ENCODE measurements at places on chromosomes 1 and 21.

- no peak for ATAC-seq
Observed at GRCh38 chr1:183129921-183130690, 56.0 kb upstream of the LAMC2 start.

DNA sequence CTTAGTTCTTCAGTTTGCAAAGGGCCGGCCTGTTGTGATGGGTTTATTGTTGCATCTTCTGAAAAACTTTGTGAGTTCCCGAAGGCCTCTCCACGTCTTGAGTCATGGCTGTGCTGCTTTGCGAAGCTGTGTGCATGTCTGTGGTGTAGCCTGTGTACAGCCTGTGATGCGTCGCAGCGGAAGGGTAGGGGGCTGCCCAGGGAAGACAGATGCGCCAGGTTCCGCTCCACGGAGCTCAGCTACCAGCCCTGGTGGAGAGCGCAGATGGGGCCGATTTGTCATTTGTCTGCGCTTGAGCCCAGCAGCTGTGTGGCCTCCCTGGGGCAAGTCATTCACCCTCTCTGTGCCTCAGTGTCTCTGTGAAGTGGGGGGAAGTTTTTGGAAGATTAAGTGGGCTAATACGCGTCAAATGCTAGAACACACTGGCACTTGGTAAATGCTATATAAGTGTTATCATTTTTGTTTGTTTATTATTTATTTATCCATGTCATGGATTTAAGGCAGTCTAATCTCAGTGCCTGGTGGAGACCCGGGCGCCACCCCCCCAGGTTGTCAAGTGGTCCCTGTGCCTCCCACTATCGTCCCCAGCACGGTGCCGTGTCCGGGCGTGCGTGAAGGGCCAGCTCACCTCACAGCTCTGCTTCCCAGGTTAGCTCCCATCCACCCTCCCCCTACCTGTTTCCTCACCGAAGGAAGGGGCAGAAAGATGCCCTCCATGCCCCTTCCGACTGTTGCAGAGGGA, 8.4 kb downstream of the PDE9A start:
- ATAC-seq: no peak

DNA sequence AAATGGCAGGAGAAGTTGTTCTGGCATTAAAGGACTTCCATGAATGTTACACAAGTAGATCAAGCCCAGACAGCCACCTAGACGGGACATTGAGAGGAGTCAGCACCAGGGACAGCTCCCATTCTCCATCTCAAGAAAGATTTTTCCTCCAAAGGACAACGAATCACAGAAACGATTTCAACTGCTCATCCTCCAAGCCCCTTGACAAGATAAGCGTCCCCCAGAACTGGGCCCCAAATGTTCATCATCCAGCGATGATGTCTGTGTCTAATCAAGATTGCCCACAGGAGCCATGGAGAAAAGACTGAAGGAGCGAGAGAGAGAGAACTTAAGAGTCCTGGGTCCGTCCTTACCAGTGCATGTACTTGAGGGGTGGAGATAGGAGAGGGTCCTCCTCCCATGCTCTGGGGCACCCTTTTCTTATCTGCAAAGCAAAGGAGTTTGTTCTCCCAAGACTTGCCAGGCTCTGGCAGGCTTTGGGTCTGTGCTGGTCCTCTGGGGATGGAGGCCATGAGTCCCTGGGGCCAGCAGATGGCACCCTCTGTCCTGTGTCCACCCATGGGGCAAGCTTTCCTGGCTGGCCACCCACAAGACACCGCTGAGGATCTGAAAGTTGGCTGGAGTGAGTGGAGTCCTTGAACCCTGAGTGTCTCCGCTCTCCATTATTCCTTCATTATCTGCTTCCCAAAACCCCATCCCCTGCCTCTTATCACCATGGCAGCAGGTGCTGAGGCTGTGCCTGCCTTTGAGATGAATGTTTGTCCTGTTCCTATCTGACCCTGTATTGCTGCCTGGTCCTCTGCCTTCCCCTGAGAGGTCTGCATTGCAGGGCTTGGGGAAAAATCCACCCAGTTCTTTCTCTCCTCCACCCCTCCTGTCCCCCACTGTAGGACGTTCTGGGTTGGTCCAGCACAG, 164.6 kb downstream of the ACTL8 start:
- ATAC-seq: no peak

DNA sequence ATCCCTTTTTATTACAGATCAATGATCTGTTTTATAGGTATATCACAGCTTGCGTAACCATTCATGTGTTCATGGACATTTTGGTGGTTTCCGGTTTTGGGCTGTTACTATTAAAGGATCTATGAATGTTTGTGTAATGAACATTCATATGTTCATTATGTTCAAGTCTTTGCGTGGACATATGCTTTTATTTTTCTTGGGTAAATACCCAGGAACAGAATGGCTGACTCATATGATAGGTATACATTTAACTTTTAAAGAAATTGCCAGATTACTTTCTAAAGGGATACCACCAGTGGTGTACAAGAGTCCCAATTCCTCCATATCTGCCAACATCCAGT, 73.7 kb downstream of the SPATA46 start:
- ATAC-seq: no peak

- ATAC-seq: no peak
Observed at GRCh38 chr1:233994112-233994511, 89.6 kb downstream of the SLC35F3 start.

DNA sequence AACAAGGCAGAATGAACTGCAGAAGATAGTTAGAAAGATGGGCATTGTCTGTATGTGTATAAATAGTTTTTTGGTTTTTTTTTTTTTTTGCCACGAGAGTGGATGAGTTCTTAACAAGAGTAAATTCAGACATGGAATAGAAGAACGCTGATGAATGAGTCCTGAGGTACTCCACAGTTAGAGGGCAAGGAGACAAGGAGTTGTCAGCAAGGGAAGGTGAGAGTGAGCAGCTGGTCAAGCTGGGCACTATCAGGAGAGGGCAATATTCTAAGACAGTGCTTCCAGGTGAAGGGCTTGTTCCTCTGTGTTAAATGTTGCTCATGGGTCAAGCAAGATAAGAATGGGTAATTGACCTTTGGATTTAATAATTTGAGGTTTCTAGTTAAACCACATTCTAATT, 138.6 kb upstream of the FAM78B start:
- ATAC-seq: no peak

DNA sequence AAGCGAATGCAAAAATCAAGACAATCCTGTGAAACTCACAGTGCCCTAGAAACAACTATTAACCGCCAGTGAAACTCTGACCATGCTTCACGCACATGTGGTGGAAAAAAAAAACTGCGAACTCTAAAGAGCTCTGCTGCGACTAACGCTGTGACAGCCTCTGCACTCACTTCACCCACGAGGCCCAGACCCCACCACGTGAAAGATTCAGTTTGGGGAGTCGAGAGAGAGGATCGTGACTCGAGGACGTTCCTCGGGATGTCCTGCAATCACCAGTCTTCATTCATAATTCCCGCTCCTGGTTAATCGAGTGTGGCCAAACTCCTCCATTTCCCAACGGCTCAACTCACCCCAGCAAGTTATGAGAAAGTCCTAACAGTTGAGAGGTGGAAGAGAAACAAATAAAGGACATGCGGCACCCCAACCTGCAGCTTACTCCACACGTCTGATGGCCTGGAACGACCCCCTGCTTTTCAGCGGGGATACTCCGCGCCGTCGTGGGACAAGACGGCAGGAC, 1.1 kb downstream of the SERBP1 start:
- ATAC-seq: no peak

DNA sequence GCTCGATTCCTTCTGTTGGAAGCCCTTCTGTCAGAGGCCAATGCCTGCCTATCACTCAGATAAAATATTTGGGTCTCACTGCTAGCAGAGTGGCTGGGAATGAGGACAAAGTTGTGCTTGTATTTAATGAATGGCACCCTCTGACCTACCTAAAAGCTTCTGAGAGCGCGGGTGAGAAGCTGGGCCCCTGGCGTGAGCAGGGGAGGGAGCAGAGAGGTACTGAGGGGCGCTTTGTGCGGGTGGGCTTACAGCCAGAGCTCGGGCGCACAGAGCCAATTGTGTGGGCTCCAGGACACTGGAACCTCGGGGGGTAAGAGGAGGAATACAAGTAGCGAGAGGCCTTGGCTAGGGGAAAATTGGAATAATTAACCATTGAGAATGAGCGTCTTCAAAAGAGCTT, 32.3 kb downstream of the PCAT6 start:
- ATAC-seq: no peak

DNA sequence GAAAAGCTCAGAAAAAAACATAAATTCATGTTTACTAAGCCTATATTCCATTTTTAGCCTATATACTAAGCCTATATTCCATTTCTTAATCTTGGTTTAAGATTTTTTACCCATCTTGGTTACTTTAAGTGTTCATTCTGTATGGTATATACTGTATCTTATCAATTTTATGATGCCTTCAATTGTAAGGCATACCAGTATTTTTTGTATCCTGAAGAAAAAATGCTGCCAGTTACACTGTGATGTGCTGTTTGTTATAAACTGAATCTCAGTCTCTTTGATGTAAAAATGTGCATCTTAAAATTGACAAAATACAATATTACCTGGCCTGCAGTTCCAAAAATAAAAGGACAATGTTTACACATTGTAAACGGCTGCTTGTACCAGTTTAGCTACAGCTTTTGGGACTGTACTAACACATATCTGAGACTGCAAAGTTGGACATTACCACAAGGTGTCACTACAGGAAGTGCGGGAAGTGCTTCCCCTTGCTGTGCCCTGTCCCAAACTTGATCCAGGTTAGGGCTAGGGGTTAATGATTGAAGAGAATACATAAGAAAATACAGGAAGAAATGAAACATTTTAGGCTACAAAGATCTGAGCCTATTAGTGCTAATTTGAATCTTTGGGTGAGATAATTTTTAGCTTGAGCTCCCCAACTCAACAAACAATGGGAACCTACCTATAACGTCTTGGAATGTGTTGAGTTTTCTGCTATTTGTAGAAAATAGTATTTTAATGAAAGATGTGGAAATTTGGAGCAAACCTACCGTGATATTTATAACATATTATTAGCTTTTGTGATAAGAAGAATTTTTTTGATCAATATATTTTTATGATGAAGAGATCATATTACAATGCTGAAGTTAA, 108.9 kb downstream of the LBR start:
- ATAC-seq: peak; percentile 64

DNA sequence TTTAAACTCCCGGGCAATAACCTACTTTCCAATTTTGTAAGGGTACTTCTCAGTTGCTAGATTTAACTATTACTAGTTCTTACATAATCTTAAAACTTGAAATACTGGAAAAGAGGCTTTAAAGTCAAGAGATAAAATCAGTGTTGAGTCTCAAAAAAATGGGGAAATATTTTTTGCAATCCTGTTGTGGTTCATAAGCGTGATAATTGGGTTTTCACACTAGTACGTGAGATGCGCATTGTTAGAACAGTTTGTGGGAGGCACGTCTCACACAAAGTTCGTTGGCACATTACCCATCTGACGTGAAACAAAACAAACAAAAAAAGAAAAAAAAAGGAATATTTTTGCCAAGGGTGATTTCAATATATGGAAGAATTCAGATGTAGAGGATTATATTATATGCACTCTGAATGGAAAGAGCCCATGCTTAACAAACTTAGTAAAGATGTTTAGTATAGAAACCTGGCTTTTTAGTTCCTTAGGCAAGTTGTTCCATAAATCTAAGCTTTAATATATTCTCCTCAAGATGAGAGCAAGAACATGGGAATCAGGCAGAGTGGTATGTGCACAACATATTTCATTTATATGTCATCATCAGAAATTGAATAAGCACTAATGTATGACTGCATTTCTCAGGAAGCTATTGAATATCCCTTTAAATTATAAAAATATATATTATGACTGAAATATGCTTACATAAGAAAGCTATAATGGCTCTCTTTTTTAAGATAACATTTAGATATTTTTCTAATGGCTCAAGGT, 73.9 kb upstream of the TNFSF4 start:
- ATAC-seq: no peak

GRCh38 chr1:245477941-245478340, 323.2 kb downstream of the KIF26B start:
- ATAC-seq: no peak

DNA sequence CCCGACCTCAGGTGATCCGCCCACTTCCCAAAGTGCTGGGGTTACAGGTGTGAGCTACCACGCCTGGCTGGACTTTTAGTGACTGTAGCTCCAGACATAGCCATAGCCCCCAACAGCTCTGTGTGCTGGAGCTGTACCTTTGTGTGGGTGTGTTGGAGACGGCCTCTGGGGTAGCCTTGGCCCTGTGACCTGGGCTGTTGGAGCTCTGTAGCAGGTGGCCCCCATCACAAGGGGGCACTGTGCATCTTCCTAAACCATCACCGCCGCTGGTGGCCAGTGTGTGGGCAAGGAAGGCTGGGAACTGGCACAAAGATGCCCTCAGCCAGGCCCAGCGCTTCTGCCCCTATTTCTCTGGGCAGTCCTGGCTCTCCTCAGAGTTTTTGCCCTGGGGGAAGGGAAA, 38.4 kb upstream of the FOXO6 start:
- ATAC-seq: peak; percentile 53

- no peak for ATAC-seq
Observed at GRCh38 chr1:238658763-238659162, 727.6 kb upstream of the CHRM3 start.

- no peak for ATAC-seq
Observed at GRCh38 chr1:94731891-94732290, 88.3 kb upstream of the SLC44A3 start.

DNA sequence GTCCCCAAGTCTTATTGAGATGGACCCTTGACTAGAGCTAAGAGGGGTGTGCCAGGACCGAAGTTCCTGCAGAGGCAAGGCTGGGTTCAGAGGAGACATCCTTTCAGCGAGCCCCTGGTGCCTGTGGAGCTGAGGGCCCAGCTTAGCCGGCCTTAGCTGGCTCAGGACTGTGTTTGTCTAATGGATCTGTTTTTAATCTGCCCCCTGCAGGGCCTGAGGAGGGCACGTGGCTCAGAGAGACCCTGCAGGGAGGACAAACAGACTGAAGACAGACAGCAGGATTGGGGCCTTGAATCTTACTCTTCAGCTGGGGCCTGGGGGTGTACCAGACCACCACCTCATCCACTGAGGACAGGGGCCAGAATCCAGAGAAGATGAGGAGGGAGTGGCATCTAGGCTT, 1.6 kb downstream of the CRABP2 start:
- ATAC-seq: no peak

- no peak for ATAC-seq
Observed at GRCh38 chr1:225601902-225602589, 50.9 kb downstream of the ENAH start.

DNA sequence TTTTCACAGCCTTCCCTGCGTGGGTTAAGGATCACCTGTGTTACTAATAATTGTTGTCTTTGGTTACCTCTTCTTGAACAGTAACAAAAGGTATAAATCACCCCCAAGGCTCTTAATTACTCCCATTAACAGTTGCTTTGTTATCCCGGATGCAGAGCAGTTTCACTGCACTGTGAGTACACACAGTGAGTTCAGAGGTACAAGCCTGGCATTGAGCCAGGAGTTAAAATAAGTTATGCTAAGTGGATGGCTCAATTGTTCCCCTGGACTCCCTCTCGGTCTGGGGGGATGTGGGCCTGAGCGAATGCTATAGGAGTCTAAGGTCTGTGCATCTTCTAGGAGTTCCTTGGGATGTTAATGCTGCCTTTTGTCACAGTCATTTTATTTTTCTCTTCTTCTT, 258.3 kb downstream of the ATG4C start:
- no peak for ATAC-seq

All from stimulated activated memory B cell treated with anti-CD40 and anti-IgM and Interleukin-4, amounts not matched to agents 10 μg/mL and 1 μg/mL and 100 μg/mL, for 72 hours (primary cell).